ENCODE measurements at places on chromosomes 2 and 18.

DNA sequence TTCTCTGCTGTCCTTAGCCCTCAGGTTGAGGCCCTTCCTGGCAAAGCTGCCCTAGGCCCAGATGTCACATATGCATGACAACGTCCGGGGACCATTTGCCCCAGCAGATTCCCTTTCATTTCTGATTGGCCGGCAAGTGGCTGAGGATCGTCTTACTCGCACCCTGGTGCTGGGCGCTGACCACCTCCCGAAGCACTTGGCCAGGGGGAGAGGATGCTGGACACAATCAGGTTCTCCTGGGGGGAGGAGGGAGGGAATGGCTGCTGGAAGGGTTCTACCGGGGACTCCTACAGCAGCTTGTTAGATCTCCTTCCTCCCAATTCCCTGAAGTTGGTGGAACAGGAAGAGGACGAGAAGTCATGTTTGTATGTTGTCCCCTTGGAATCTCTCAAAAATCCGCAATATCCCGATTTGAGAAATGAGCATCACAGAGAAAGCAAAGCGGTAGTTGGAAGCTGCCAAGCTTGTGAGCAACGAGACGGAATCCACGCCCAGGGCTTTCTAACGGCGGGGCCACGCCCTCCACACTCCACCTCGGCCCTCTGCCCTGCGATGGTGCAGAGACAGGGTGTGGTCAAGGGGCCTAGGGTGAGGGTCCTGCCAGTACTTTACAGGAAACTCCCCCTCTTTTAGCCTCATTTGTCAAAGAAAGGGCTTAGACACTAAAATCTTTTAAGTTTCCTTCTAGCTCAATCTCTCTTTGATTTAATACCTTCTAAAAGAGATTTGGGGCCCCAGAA, 61.8 kb upstream of the YWHAQ start:
- no peak for DNase-seq

GRCh38 chr2:100682536-100682935, 119.7 kb downstream of the PDCL3 start:
- DNase-seq = no peak

- DNase-seq = no peak
Measured at GRCh38 chr2:108910541-108911396, 78.3 kb downstream of the EDAR start.

GRCh38 chr2:29119211-29119610, 4.0 kb downstream of the CLIP4 start:
- no peak for DNase-seq

DNA sequence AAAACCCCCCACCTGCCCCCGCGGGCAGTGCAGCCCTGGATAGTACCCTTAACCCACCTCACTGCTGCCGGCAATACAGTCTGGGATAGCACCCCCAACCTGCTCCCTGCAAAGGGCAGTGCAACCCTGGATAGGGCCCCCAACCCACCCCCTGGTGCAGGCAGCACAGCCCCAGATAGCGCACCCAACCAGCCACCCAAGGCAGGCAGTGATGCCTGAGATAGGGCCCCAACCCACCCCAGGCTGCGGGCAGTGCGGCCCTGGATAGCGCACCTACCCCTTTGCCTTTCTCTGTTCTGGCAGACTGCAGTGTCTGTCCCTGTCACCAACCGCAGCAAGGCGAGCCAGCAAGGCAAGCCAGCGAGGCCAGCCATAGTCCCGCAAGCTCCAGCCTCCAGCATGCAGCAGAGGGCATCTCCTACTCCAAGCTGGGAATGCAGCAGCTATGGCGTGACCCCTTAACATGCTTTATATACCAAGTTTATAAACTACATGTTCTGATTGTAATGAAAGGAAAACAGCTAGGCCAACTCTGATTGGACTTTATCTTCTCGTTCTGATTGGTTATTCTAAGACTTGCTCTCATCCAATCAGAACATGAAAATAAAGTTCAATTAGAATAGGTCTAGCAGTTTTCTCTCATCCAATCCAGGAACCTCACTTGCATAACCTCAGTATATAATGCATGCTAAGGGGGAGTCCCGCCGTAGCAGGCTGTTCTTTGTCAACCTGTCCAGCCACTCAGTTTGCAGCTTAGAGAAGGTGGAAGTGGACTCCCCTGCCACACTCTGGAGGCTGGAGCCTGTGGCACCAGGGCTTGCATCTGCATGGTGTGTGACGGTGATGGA, 34.1 kb upstream of the ANKRD62 start:
- peak; percentile 13 for DNase-seq

GRCh38 chr2:66202586-66202985, 232.3 kb upstream of the MEIS1 start:
- no peak for DNase-seq

DNA sequence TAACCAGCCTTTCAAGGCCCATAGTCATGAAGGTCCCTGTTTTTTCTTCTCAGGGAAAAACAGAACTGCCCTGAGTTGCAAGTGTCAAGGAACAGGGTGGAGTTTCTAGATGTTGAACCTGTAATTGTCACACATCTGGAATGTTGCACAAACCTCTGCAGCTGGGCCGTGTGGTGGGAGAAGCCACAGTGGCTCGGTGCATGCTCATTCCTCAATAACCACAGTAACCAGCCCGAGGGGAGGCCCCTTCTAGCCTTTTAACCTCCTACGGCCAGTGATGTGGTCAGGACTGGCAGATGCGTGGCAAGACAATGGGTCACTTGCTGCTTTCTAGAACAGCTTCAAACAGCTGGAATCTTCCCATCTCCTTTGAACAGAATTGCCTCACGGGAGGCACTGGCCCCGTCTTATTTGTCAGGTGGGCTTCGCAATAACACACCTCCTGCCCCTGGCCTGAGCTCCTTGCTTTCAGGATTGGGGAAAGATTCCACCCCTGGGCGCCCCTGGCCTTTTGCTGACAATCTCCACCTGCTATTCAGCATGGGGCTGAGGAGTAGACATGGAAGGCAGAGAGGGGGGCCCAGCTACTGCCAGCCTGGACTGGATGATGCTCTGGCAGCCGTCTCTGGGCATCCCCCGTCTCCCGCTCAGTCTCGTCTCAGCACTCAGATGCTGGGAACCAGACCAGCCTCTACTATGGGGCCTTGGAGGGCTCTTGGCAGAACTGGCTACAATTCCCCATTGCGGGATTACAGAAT, 102.9 kb downstream of the KLHL29 start:
- DNase-seq = peak; percentile 48

- DNase-seq = no peak
Measured at GRCh38 chr2:29213888-29214291, 98.7 kb downstream of the CLIP4 start.

GRCh38 chr2:182715121-182715891, 751 bp upstream of the DNAJC10 start:
- DNase-seq = peak; percentile 45

DNA sequence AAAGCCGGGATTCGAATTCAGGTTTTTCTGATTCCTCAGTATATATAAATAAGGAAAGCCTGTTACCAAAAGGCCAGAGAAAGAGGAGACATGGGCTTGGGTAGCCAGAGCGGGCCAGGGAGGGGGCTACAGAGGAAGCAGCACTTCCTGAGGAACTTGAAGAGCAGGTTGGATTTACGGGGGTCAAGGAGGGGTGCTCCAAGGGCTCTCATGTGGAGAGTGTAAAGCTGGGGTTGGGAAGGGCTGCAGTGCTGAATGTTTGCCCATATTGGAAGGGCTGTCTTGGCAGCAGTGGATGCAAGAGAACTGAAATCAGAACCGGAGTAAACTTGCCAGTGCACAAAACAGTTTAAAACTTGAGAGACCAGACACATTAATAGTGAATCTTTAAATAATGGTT, 511.5 kb downstream of the CNTNAP5 start:
- DNase-seq = no peak

- DNase-seq = no peak
Measured at GRCh38 chr18:27175914-27176313, 9.2 kb downstream of the CHST9 start.

DNA sequence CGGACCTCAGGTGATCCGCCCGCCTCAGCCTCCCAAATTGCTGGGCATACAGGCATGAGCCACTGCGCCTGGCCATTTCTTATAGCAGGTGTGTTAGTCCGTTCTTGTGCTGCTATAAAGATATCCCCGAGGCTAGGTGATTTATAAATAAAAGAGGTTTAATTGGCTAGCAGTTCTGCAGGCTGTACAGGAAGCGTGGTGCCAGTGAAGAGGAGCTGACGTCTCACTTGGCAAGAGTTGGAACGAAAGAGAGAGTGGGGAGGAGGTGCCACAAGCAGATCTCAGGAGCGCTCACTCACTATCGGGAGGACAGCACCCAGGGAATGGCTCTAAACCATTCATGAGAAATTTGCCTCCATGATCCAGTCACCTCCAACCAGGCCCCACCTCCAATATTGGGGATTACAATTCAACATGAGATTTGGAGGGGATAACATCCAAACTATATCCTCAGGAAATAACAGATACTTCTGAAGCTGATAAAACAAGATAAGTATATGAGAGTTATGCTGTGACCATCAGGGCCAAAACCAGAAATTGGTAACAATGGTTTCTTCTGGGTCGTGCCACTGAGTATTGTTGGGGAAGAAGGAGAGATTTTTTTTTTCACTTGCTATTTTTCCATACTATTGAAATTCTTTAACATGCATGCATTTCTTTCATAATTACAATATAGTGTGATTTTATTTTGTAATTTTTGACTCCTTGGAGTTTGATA, 7.4 kb upstream of the RMC1 start:
- DNase-seq = no peak
